ENCODE measurements at places on chromosomes 5 and 9.

DNA sequence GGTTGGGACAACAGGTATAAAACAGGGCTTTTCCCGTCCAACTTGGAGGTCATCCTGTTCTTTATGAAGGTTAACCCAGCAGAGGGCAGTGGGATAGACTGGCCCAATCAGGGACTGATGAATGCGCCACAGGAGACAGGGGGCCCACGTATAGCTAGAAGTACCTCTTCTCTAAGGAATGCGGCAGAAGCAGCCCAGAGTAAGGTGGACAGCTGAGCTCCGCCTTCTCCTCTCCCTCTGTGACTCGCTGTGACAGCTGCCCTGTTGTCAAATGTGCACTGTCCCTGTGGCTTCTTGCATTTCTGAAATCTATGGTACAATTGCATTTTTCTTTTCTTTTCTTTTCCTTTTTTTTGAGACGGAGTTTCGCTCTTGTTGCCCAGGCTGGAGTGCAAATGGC lies 306.6 kb downstream of the FBXL7 start:
- DNase-seq, result no peak

DNA sequence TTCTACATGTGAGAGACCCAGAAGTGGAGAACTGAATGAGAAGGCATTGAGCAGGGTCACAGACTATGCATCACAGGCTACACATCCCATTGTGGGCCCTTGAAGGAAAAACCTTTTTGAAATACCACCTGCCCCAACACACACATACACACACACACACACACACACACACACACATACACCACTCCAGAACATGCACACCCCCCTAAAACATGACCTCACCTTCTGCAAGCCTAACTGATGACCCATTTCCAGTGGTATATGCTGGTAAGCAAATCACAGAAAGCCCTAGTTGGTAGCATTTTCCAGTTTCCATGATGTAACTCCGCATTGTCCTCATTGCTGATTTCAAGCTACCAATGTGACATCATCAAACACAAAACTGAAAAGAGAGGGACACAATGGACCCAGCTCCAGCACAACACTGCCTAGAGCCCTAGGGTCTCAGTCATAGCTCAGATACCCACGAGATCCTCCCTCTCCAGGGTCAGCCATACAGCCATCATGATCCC lies 36.4 kb downstream of the THBS4 start:
- DNase-seq, result no peak

GRCh38 chr9:92983984-92984589 lies 36.8 kb downstream of the FGD3 start:
- DNase-seq, result no peak

GRCh38 chr9:109745335-109746283 lies 34.4 kb upstream of the PALM2AKAP2 start:
- no peak for DNase-seq
